Activated gamma-delta T cell (primary cell): ENCODE measurements at places on chromosomes 7 and 10.

DNA sequence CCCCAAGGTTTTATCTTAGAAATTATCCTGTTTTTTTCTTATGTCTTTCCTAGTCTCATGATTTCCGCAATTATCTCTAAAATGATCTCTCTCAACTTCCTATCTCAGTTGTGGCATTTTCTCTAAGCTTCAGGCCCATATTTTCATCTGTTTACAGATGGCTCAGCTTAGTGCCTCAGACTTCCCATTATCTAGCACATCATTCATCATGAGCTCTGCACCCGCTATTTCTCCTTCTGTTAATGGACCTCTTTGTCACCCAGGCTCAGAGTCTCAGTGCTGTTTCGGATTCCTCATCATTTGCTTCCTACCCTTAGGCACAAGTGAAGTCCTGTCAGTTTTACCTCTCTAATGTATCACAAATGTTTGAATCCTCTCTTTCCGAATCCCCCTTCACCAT is 84.1 kb downstream of the BMPR1A start:
- no peak for DNase-seq

- no peak for DNase-seq
Measured at GRCh38 chr7:71338866-71339265, 206.9 kb downstream of the GALNT17 start.

GRCh38 chr7:33411020-33411419 is 281.7 kb downstream of the BBS9 start:
- DNase-seq: no peak

- DNase-seq: no peak
Measured at GRCh38 chr7:94368371-94368791, 26.3 kb upstream of the COL1A2 start.

DNA sequence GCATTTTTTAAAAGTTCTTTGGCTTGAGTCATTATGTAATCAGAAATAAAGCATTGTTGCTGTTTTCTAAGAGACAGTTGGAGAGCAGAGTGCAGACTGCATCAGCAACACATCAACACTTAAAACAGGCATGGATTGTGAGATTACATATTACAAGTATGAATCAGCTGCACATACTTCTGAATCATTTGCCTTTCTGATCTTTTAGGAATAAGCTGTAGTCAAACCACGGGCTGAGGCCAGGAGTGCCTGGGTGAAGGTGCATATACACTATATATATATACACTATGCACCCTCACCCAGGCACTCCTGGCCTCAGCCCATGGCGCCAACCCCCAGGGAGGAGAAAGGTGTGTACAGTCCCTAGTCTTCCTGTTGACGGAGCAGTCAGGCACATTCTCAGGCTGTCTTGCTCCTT is 52.4 kb upstream of the DLX6 start:
- no peak for DNase-seq

DNA sequence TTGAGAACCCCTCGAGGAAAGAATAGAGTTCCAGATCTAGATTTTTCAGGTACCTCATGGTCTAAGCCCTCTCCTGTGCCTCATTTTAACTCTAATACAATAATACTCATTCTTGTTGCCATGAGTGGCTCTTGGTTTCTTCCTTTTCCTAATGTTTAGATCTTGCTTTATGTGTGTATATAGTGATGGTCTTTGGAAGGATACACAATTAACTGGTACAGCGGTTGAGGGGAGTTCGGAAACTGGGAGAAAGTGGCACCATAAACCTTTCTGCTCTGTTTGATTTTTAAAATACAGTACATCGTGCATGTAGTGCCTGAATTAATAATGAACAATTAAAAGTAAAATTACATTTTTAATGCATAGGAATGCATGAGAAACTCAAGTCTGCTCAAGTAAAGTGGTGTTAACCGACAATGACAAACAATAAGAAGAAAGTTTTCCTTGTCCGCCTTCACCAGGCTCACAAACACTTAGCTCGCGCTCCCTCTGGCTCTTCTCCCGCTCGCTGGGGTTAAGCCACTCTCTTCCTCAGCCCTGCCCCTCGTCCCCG is 386 bp upstream of the EIF4EBP2 start:
- no peak for DNase-seq

GRCh38 chr10:3741688-3742461 is 43.1 kb downstream of the KLF6 start:
- DNase-seq: no peak
